Stimulated activated effector memory CD8-positive, alpha-beta T cell treated with anti-CD3 and anti-CD28 coated beads, Interleukin-12 subunit alpha, Interleukin-12 subunit beta, amount 100 ng/mL, for 72 hours (primary cell): ENCODE measurements at places on chromosomes 12 and 14.

DNA sequence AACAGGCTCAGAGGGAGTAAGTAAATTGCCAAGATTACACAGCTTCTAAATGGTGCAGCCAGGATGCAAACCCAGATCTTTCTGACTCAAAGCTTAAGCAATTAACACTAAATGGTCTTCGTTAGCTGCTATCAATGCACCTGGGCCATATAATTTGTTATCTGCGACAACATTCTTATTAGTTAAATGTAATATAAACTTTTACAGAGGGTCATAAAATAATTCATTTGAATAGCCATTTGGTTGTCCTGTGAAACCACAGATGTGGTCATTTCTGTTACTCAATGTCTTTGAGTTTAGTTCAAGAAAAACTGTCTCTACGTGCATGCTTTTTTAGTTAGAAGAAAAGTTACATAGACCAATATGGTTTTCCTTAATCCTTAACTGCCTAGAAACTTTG, 22.1 kb upstream of the NAP1L1 start:
- no peak for DNase-seq

DNA sequence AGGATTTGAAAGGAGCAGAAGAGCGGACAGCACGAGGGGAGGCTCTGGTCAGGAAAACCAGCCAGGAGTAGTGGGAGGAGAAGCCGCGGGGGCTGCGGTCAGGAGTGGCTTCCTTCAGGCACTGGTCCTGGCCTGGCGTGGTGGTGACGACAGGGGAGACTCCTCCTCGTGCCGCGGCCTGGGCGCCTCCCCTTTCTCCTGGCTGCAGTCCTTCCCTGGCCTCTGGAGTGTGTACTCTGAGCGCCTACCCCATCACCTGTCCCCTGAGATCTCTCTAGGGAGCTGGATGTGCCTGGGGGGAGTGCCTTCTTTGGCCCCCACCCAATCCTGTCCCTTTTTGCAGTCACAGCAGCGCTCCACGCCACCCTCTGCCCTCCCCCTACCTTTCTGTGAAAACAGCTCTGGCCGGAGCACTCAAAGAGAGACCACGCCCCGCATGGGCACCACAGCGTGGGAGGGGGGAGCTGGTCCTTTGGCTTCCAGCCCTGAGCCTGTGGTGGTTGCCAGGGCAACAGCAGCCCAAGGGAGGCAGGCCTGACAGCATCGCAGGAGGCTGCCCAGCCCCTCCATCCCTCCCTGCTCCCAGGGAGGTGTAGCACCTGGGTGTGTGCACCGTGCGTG, 125.9 kb downstream of the CALM1 start:
- DNase-seq = no peak

- no peak for DNase-seq
Observed at GRCh38 chr14:47541662-47542061, 133.7 kb downstream of the MDGA2 start.

- DNase-seq = no peak
Observed at GRCh38 chr12:66786531-66787308, 107.8 kb upstream of the GRIP1 start.

GRCh38 chr14:58626431-58626831, 11.3 kb upstream of the DACT1 start:
- DNase-seq = no peak

- no peak for DNase-seq
Observed at GRCh38 chr12:115411121-115411520, 727.1 kb upstream of the TBX3 start.

GRCh38 chr12:109836916-109837315, 3.7 kb upstream of the TRPV4 start:
- DNase-seq = no peak

GRCh38 chr12:3683670-3684069, 69.2 kb downstream of the CRACR2A start:
- peak; percentile 20 for DNase-seq

- peak; percentile 11 for DNase-seq
Observed at GRCh38 chr12:5003025-5003666, 40.5 kb upstream of the KCNA5 start.

- DNase-seq = no peak
Observed at GRCh38 chr12:54173906-54174471, 14.8 kb downstream of the SMUG1 start.

DNA sequence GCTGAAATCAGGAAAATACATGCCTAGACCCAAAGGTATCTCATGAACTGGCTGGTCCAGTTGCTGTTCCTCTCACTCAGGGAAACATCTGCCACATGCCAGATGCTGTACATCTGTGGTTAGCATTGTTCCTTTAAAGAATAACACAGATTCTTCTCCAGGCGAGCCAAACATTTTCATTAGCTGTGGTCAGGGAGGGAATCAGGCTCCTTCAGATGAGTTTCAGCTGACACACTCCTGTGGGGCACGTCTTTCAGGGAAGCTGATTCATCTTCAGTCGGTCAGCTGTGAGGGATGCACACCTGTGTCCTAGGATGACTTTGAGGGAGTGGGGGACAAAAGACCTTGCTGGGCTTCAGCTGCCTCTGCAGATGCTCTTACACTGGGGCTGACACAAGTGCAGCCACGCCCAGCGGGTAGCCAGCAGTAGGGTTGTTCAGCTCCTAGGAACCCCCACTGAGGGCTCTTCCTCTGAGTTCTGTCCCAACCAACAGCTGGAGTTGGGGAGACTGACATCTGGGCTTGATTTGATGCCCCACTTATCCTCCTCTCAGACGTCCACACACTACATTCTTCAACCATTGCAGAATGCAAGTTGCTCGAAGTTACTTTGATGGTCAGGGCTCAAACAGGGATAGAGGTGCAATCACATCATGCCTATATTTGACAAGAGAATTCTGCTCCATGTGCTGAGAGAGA, 155.0 kb downstream of the NUAK1 start:
- no peak for DNase-seq

DNA sequence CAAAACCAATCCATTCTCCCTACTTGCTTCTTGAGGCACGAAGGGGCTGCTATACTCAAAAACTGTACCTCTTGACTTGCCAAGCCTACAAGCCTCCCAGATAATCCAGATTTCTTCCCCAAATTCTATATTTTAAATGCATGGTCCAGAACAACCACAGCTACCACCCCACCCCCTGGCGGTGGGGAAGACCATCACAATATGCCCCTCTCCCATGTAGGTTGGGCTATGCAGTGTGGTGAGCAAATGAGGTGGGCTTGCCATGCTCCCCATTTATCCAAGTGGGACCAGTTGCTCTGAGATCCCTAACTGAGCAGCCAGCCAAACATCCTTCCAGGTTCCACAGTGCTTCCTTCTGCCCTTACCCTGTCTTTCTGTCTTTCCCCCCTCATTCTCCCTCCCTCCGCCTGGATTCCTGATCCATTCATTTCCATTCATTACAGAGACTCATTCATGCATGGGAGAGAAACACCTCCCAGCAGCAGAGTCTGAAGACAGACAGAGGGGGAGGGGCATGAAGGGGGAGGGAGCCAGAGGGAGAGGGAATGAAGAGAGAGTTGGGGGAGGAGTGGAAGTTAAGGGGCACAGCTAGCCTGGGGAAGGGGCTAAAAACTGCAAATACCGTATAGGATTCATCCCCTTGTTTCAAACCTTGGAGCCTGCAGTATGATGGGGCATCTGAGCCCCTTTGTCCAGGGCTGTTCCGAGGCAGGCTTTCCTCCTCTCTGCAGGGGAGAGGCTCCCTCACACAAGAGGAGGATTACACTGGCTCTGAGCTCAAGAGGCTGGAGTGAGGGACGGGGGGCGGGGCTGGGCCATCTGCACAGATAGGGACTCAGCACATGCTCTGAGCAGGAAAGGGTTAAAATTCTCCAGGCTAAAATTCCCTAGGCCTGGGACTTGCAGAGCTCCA, 4.4 kb downstream of the ZNF219 start:
- no peak for DNase-seq

DNA sequence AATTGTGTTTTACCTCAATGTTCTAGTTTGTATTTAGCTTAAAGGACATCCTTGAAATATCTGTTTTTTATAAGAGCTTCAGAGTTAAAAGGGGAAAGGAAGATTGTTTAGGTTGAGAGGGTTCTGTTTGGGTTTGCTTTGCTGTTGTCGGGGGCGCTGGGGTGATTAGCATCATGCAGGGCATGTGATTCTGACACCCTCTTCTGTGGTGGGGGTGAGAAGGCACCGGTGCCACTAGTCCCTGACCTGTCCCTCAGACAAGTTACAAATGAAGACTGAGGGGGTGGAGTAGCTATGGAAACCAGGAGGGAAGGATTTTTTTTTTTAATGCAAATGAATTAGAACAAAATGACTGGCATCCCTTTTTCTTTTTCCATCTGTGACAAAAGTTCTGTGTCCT, 291.3 kb downstream of the RPAP3 start:
- DNase-seq = no peak

DNA sequence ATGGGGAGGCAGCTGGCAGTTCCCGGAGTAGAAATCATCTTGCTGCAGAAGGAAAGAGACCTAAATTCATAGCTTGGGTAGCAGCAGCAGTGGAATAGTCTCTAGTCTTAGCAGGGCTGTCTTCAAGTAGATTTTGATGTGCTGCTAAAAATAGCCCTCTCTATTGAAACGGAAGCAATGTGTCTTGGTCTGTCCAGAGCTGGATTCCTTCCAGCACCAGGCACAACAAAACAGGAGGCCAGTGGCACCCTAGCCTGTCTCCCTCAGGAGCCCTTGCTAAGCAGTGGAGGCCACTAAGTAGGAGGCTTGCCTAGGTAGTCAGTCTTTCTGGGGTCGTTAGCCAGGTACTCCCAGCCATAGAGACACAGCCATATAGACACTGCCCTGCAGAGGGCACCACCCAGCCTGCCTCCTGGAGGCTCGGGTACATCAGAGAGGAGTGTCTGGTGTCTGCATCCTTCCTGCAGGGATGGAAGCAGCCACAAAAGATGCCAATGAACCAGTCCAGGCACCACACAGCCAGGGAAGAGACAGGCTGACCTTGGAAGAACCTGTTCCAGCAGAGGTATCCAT, 97.5 kb downstream of the CRACR2A start:
- DNase-seq = no peak

DNA sequence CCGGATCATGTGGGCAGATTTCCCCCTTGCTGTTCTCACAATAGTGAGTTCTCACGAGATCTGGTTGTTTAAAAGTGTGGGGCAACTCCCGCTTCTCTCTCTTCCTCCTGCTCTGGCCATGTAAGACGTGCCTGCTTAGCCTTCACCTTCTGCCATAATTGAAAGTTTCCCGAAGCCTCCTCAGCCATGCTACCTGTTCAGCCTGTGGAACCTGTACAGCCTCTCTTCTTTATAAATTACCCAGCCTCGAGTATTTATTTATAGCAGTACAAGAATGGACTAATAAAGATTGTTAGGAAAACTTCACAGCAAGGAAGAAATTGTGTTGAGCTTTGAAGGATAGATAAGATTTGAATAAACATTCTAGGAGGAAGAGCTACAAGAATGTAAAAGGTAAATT, 52.1 kb downstream of the KDM5A start:
- DNase-seq = no peak

DNA sequence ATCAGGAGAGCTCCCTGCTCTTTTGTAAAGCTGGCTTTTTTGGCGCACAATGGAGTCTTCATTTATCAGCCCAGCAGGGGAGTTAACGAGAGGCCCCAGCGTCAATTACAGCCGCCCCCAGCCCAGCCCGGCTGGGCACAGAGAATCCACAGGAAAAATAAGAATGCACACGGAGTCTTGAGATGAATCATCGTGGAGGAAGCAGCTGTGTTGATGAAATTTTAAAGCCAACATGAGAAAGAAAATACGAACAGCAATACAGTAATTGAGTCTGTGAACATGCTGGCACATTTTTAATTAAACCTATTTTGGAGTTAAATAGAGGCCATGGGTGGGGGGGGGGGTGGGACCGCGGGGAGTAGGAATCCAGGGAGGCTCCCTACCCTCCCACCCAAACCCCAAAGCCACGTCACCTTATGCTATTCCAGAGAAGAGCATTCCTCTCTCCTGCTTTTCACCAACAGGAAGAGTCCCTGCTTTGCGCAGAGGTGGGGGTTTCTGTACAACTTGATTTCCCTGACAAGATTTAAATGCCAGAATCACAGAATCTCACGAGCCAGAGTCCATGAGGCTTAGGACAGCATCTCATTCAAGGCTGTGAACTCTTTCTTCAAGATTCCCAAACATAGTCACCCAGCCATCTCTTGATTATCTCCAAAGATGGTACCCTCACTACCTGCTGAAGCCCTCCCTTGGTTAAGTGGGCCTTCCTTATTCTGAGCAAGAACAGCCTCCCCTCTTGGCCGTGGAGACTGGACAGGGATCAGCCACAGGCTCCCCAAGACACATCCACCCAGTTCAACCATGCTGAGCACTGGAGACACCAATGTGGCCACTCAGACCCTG, 50.3 kb downstream of the CCNK start:
- no peak for DNase-seq

- no peak for DNase-seq
Observed at GRCh38 chr14:28776482-28777266, 10.1 kb downstream of the FOXG1 start.

- DNase-seq = no peak
Observed at GRCh38 chr14:92542766-92543554, 29.4 kb downstream of the RIN3 start.

DNA sequence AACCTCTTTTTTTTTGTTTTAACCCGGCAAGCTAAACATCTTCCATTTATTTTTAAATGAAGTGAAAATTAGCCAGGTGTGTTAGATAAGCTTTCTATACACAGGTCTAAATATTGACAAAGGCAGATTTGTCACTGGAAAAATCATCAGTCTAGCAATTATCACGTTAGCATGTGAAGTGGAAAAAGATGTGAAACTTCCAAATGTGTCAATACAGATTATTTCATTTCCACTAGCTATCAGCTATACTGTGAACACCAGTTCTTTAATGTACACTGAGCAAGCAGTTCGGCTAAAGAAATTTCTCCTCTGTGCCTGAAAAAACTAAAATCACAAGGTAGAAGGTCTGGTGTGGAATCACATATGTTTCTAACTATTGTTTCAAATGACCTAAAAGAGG, 96.6 kb upstream of the G2E3 start:
- DNase-seq = no peak

DNA sequence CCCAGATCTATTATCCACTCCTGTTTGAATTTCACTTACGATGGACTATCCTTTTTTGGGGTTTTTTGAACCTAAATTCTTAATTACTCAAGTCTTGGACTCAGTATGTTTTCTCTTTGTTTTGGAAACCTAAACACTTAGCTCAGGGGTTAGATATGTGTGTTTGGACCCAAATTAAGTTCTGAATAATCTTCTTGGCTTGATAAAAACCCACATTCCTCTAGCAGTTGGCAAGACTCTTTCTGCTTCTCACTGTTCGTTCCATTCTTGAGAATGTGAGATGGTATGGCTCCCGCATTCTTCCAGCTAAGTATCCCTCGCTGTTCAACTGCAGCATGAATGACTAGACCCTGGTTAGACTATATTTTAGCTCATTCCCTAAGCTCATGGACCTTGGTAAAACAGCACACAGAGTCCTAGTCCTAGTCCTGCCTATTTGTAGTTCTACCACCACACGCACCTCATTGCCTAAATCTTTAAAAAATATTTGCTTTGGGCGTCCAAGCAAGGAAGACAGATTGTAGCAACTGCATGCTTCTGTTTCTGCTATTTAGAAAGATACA, 860.0 kb downstream of the RPS29 start:
- no peak for DNase-seq

- DNase-seq = no peak
Observed at GRCh38 chr12:124152731-124153130, 142.2 kb upstream of the RFLNA start.

GRCh38 chr14:22252686-22253085, 336.3 kb downstream of the DAD1 start:
- no peak for DNase-seq

- no peak for DNase-seq
Observed at GRCh38 chr14:30657606-30658163, 35.6 kb downstream of the SCFD1 start.

GRCh38 chr12:58919231-58920101, 838 bp downstream of the LRIG3 start:
- DNase-seq = no peak

- no peak for DNase-seq
Observed at GRCh38 chr12:124259154-124260066, 35.5 kb upstream of the RFLNA start.
